ENCODE measurements at places on chromosomes 7 and 10. TPM values are rescaled to one million over a fixed set of nuclear protein-coding genes. Genes with fewer than 3 reads are reported as not detected.

Gene TSPAN33
- 5.5 TPM for total RNA-seq

Gene CAPZA2
- 128 TPM for total RNA-seq

Gene BTBD16
- not detected for total RNA-seq

DNA sequence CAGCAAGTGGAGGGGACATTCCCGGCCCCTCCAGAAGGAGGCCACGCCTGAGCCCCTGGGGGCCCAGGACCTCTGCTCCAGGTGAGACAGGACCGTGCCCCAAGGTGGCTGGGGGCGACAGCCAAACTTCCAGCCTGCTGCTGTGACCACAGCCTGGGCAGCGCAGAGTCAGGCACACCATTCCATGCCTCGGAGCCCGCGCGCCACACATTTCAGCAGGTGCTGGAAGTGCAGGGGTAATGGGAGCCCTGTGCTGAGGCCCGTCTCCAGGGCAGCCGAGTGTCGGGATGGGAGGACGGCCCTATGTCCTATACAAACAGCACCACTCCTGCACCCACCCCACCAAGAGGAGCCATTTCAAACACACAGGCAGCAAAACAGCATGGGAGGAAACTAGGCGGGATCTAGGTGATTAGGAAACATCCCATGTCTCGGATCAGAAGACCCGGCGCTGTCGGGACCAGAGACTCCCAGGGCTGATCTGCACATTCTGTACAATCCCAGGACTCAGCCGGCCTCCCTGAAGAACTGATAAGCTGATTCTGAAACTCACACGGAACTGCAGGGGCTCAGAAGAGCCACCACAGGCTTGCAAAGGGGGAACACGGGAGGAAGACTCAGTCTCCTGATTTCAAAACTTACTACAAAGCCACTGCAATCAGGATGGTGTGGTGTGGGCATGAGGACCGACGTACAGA is 272.3 kb downstream of the ELFN1 start:
- no peak for DNase-seq
- no peak overlapping the region for H3K4me3 ChIP-seq
- H3K4me1 ChIP-seq = peaks cover 53% of the 10 kb centered on the region
- H3K27me3 ChIP-seq = no peaks in the 10 kb centered on the region
- H3K36me3 ChIP-seq = peaks cover 10% of the 10 kb centered on the region

- DNase-seq = no peak
- H3K4me3 ChIP-seq = no peak overlapping the region
- peaks cover 70% of the 10 kb centered on the region for H3K4me1 ChIP-seq
Observed at GRCh38 chr10:95791425-95791979, 35.5 kb downstream of the ENTPD1 start.

DNA sequence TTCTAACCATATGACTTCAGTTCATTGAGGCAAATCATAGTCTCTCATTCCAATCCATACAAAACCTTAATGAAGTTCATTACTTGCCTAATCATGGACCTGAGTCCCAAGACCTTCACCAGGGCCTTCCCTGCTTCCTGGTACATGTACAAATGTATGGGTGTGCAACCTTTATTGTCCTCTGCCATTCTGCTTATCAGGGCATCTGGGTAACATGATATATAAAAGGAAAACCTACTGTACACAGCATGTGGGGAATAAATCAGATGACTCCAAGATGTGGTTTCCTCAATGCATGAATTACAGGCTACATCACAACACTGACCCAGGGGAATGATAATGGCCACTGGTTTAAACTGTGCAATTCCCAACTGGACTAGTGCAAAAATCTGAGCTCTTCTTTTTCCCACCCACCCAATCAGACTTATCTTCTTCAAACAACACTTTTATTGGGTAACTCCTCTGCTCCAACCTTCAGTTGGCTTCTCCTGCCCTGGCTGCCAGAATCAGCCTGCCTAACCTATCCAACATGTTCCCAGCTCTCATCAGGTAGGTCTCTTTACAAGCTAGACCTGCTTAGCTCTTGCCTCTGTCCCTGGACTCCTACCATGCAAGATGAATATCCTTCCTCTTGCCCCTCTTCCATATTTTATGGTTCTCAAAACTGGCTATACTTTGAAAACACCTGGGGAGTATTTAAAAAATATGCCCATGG is 11.4 kb downstream of the GOT1 start:
- DNase-seq = no peak
- no peaks in the 10 kb centered on the region for H3K4me1 ChIP-seq
- H3K4me3 ChIP-seq = no peak overlapping the region
- H3K27me3 ChIP-seq = no peaks in the 10 kb centered on the region
- peaks cover 35% of the 10 kb centered on the region for H3K36me3 ChIP-seq

GRCh38 chr10:64116707-64117106 is 595.5 kb downstream of the REEP3 start:
- H3K36me3 ChIP-seq = no peaks in the 10 kb centered on the region
- no peak overlapping the region for H3K4me3 ChIP-seq
- H3K27ac ChIP-seq = no peak overlapping the region
- no peaks in the 10 kb centered on the region for H3K4me1 ChIP-seq
- H3K27me3 ChIP-seq = no peaks in the 10 kb centered on the region
- no peak for DNase-seq

DNA sequence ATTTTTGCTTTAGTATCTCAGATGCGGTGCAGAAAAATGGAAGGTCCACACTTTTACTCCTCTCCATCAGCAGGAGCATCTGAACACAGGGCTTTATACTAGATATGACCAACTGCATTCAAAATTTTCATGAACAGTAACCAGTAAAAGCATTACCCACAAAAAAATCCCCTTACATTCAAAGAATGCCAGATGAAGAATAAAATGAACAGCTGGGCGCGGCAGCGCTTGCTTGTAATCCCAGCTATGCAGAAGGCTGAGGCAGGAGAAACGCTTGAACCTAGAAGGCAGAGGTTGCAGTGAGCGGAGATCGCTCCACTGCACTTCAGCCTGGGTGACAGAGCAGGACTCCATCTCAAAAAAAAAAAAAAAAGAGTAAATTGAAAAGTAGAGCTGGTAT is 3.1 kb downstream of the SAR1A start:
- DNase-seq = no peak
- H3K4me1 ChIP-seq = peaks cover 58% of the 10 kb centered on the region
- no peaks in the 10 kb centered on the region for H3K27me3 ChIP-seq
- peak overlapping the region; percentile 40 for H3K27ac ChIP-seq
- H3K4me3 ChIP-seq = peak overlapping the region; percentile 39
